Stimulated activated naive CD4-positive, alpha-beta T cell treated with Interleukin-2 at 50 U/mL for 16 hours (primary cell): ENCODE measurements at places on chromosomes 1 and 21.

GRCh38 chr1:169886931-169887330 lies 6.8 kb downstream of the SCYL3 start:
- DNase-seq = no peak

GRCh38 chr1:200969726-200970561 lies 53.6 kb downstream of the KIF21B start:
- no peak for DNase-seq

DNA sequence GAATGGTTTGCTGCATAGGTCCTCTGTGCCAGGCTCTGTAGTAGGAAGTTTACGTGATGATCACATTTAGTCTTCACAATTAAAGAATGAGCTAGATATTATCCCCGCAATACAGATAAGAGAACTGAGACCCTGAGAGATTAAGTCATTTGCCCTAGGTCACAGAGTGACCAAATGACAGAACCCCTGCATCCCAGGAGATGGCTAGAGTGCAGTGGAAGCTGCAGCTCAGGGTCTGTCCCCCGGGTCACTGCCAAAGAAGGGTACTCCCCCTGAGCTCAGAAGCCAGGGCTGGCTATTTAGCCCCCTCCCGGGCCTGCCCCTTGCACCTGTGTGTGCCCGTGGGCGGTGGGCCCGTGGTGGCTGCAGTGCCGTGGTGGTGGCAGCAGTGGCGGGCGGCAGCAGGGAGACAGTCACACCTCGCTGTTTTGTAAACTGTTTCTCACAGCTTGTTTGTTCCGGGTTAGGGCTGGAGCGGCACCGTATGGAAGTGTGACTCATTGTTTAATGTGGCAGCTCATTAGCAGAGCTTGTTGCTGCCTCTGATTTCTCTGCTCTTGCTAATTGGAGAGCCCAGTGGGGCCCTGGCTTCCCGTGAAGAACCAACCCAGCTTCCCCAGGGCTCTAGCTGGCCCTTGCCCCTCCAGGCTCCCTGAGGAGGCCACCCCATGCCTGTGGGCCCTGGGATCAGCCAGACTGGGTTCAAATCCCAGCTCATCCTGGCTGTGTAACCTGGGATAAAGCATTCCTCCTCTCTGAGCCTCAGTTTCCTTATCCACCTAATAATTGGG lies 19.3 kb upstream of the FOXO6 start:
- no peak for DNase-seq

DNA sequence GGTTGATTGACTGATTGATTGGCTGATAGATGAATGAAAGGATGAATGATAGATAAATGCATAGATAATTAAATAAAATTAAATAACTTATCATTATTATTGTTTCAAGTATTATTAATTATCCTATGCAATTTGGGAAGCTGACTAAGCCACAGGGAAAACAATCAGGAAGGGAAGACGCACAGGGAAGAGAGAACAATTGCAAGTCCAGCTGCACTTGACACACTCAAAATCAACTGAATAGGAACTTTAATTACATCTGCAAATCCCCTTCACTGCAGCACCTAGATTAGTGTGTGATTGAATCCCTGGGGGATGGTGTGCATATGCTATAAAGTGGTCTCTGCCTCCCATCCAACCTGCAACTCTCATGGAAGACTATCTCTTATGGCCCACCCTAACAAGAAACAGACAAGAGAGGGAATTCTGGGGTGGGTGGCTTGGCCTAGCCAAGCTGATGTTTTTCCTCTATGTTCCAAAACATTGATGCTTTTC lies 161.1 kb upstream of the FGGY start:
- no peak for DNase-seq

GRCh38 chr1:160360227-160360695 lies 6.6 kb upstream of the NHLH1 start:
- DNase-seq = no peak

DNA sequence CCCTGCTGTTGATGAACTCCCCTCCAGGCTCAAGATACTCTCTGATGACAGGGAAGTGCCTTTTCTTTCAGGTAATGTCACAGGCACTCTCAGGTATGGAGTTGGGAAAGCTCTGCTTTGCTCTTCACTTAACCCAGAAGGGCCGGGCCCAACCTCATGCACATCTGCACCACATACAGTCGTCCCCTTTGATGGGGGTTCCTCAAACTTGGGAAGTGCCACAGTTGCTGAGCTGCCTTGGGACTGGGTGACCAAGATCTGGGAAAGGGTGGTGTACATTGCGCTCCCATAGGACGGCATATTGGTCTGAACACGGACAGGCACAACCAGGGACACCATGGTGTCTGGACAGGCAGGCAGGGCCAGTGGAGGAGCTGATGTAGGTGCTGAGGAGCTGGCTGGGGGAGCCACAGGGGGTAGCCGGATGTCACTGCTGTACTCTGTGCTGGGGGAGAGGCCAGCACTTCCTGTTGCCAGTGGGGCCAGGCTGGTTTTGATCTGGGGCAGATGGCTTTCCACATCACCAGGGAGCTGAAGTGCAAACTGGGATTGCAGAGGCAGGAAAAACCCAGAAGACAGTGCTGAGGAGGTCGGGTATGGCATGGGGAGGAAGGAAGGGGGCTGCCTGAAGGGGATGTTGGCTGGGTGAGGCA lies 96.2 kb upstream of the EDN2 start:
- no peak for DNase-seq

GRCh38 chr1:107142140-107142542 lies 1.3 kb downstream of the NTNG1 start:
- no peak for DNase-seq

DNA sequence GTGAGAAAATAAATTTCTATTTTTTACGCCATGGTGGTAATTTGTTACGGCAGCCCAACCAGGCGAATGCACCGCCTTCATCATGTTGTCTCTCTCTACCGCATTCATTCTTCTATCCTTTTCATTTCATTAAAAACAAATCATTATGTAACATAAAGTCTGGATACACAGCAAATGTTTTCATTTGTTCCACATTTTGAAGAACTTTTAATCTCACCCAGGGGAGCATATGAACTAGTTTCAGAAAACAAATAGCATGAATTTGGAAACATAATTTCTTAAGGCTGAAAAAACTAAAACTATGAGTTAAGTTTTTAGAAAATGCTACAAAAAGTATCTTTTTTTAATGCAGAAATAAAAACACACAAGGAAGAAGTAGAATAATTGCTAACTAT lies 11.2 kb upstream of the OR2B11 start:
- DNase-seq = no peak

DNA sequence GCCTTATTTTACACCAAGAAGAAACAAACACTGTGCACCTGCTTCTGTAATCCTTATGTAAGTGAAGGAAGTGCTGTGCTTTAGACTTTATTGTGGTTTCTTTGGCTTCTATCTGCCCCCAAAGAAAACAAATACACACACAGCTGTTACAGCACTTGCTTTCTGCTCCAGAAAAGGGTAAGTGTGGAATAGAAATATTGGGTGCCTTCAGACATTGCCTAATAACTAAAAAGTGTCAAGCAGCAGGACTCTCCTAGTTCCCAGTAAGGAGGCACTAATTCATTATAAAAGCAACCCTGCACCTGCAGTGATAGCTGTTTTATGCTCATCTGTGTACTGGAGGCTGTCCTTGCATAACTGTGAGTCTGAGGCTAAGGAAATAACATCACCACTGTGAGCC lies 23.4 kb upstream of the PRRX1 start:
- DNase-seq = no peak

GRCh38 chr1:65266476-65266875 lies 42.9 kb upstream of the DNAJC6 start:
- DNase-seq = no peak

- DNase-seq = no peak
Observed at GRCh38 chr21:34730194-34730593, 61.4 kb downstream of the CLIC6 start.

- DNase-seq = no peak
Observed at GRCh38 chr1:42824481-42825035, 7.4 kb upstream of the SVBP start.

DNA sequence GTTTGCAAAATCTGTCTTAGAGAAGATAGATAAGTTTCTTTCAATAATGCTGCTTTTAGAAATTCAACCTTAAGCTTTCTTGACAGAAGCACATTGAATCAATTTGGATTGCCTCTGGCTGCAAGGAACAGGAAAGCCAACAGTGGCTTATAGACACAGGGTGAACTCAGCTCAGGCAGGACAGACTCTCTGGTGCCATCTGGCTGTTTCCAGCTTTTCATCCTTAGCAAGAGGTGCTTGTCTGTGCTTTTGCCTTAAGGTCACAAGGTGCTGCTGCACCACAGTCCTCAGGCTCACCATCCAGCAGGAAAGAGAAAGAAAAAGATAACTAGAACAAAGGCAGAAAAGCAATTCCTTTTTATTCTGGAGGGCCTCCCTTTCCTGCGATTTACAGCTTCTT lies 93.7 kb upstream of the ETS2 start:
- DNase-seq = no peak

DNA sequence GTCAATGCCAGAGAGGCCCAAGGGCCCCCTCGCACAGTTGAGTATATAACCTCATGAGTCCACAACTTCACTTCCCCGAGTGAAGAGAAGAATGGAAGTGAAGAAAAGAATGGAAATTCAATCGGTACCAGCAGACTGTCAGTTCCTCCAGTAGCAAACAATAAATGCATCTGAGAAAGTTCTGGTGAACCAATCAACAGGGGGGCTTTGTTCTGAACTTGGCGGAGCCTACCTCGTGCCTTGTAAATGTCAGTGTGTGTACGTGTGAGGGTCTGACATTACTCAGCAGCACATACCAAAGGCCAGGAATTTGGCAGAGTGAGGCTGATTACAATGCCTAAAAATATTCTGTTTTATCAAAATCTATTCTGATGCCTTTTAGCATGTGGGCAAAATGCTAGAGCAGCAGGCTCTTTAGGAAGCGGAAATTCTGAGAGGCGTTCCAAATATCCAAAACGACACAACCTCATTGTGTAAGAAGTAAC lies 238.5 kb downstream of the LTN1 start:
- no peak for DNase-seq

GRCh38 chr21:38989379-38989744 lies 183.6 kb downstream of the ETS2 start:
- no peak for DNase-seq
